ENCODE measurements at places on chromosomes 4 and X.

DNA sequence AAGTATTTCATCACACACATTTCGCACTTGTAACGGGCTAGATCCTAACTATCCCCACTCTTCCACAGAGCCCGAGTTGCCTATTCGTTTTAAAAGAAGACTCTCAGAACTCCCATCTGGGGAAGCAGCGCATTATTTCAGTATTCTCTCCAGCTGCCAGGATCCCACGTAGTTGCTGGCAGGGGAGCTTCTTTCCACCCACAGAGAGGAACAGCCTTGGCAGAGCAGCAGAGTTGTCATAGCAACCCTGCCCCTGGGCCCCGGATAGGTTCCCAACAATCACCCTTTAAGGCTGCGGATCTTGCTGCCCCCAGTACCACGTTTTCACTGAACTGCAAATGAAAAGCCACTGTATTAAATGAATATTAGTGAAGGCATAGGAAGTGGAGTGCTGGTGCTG is 106.7 kb downstream of the GPM6A start:
- no peak for DNase-seq

DNA sequence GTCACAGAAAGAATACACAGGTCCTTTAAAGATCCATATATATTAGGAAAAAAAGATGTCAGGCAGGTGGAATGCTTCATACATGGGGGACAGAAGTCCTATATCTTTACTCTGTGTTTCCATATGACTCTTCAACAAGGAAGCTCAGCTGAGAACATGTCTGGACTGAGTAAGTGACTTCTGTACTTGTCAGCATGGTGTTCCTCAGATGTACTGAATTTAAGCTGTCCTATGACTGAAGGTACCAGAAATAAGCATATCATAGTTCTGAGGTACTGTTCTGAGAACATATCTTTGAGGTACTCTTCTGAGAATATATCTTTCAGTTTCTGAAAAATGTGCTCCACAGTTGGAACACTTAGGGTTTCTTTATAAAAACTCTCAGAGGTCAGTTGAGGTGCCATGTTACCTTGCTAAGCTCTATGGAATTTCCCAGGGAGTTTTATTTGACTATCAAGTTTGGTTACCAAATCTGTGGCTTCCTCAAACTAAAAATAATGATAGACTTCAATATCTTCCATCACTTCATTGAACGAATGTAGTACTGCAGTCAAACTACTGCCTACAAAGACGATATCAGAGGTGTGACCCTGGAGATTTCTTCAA is 597.2 kb upstream of the GNPDA2 start:
- DNase-seq = no peak

- no peak for DNase-seq
These were observed 1.7 kb upstream of the BMP2K start for GRCh38 chr4:78774417-78774816.

- DNase-seq = peak; percentile 30
These were observed 16.6 kb upstream of the PTCHD1 start for GRCh38 chrX:23317799-23318724.
